ENCODE measurements at places on chromosomes 16 and 17.

DNA sequence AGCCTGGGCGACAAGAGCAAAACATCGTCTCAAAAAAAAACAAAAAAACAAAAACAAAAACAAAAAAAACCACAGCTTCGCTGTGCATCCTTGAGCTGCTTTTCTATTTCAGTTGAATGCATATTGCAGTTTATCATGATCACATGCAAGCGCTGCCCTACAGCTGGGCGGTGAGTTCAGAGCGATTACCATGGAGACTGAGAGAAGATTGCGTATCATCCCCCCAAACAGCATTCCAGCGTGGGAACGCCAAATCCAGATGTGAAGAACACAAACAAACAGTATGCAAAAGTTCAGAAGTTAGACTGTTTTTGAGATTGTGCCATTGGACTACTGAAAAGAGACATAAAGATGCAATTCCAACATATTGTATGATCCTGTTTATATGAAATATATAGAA is 15.1 kb upstream of the SLC52A1 start:
- DNase-seq, result no peak

DNA sequence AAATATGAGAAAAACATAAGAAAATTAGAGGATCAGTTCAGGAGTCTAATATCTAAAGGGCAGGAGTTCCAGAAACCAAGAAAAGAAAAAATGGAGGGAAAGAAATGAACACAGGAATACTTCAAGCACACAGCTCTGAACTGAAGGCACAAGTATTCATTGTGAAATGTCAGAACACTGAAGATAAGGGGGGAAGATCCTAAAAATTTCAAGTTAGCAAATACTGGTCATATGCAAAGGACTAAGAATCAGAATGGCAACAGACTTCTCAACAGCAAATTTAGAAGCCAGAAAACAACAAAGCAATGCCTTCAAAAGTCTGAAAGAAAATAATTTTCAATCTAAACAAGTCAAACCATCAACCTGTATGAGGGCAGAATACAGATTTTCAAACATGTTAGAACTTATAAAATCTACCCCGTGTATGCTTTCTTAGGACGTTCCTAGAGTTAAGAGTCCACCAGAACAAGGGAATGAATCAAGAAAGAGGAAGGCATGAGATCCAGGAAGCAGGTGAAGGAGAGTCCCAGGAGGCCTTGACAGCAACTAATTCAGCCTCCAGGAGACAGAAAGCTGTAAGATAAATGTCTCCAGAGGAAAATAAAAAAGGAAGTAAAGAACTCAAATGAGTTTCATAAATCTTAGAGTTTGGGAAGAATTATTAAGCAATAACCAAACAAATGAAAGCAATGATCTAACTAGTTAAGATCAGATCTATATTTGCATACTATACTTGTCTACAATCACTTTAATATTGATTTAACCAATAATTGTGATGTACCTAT is 2.8 kb downstream of the BRD7 start:
- DNase-seq, result no peak

DNA sequence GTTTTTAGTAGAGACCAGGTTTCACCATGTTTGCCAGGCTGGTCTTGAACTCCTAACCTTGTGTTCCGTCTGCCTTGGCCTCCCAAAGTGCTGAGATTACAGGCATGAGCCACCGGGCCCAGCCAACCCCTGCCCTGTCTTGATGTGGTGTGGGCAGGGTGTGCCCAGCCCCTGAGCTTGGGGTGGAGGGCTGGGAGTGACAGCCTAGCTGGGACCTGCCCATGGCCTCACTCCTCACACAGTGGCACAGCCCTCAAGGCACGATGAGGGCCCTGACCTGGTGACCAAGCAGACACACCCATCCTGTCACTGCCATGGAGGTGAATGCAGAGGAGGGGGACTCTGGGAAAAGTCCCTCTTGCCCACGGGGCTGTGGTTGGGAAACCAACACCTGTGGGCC is 3.0 kb downstream of the IL32 start:
- DNase-seq, result no peak

DNA sequence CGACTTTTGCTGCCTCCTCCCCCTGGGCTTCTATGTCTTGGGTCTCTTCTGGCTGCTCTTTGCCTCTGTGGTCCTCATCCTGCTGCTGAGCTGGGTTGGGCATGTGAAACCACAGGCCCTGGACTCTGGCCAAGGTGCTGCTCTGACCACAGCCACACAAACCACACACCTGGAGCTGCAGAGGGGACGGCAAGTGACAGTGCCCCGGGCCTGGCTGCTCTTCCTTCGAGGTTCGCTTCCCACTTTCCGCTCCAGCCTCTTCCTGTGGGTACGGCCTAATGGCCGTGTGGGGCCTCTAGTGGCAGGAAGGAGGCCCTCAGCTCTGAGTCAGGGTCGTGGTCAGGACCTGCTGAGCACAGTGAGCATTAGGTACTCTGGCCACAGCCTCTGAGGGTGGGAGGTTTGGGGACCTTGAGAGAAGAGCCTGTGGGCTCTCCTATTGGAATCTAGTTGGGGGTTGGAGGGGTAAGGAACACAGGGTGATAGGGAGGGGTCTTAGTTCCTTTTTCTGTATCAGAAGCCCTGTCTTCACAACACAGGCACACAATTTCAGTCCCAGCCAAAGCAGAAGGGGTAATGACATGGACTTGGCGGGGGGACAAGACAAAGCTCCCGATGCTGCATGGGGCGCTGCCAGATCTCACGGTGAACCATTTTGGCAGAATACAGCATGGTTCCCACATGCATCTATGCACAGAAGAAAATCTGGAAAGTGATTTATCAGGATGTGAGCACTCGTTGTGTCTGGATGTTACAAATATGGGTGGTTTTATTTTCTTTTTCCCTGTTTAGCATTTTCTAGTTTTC is 2.3 kb downstream of the GP1BA start:
- DNase-seq, result no peak

DNA sequence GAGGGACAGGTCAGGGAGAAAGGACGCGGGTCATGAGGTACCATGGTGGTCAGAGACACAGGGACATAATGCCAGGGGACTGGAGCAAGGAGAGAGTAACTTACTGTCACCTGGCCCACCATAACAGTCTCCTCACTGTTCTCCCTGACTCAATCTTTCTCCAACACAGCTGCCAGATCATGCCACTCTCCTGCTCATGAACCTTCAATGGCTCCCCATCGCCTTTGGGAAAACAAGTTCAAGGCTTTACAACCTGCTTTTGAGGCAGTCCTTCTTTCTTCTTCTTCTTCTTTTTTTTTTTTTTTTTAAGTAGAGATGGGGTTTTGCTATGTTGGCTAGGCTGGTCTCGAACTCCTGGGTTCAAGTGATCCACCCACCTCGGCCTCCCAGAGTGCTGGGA is 22.9 kb downstream of the CNGB1 start:
- no peak for DNase-seq

All from NCI-H2171 (cell line).